ENCODE measurements at places on chromosomes 3 and 15.

DNA sequence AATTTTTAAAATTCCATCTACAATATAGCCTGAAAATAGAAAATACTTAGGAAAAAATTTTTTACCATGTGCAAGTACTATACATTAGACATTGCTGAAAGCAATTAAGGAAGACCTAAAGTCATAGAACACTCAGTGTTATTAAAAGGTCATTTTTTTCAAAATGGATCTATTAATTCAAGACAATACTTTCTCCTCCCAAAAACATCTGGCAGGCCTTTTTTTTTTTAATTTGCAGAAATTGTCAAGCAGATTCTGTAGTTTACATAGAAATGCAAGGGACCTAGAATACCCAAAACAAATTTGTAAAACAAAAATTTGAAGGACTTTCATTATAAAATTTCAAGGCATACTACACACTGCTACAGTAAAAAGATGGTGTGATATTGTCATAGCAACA lies 238.4 kb upstream of the VEPH1 start:
- no peak for DNase-seq

DNA sequence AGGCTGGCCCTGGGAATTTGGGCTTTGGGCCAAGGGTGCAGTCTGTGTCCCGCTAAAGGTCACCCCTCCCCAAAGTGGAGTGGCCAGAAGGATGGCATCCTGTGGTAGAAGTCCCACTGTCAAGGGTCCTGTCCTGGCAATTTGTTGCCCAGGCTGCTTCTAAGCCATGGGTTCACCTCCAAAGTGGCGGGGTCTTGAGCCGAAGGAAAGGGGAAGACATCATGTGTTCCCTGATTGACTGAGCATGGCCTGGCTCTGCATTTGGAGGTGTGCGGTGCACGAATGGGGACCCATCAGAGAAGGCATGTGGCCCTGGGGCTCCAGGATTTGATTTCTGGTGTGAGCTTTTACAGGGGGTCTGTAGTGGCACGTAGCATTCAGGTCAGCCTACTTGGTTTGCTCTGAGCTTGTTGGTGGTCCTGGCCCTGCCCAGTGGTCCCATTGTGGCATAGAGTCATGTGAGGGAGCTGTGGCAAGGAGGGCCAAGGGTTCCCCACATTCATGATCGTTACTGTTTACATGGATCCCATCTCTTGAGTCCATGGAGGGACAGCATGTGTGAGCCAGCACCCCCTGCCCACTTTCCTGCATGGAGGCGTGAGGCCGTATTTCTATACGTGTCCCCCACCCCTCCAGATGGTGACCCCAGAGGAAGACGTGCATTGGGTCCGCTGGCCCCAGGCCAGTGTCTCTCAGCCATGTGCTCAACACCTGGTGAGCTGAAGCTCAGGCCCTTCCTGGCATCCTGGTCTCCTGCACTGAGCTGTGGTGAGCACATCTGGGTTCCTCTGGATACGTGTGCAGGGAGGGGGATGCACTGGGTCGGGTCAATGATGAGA lies 225.1 kb downstream of the SNRPN start:
- no peak for DNase-seq

DNA sequence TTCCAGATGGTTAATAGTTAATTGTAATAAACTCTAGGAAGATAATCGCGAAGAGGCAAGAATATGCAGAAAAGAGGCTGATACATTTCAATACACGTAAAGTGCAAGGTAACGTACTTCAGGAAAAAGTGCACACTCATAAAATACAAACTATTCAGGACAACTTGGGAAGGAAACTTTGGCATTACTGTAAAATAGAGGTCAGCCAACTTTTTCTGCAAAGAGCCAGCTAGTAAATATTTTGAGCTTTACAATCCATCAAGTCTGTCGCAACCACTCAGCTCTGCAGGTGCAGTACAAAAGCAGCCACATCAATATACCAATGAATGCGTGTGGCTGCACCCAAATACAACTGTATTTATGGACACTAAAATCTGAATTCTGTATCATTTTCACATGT lies 51.6 kb upstream of the THUMPD3 start:
- no peak for DNase-seq

DNA sequence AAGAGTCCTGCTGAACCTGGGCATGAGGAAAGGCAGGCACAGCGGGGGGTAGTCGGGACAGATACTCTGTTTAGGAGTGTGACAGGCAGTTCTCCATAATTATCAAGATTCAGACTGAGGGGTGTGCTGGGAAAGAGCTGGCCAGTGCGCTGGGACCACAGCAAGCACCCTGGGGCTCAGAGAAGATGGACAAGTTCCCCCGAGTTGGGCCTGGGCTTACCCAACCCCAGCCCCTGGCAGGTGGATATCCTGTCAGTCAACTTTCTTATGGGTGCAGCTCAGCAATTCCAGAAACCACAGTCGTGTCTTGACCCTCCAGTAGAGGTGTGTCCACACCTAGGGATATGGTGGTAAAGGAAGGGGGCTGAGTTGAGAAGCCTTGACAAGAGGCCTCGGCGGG lies 49.2 kb upstream of the PRR20G start:
- DNase-seq: no peak

DNA sequence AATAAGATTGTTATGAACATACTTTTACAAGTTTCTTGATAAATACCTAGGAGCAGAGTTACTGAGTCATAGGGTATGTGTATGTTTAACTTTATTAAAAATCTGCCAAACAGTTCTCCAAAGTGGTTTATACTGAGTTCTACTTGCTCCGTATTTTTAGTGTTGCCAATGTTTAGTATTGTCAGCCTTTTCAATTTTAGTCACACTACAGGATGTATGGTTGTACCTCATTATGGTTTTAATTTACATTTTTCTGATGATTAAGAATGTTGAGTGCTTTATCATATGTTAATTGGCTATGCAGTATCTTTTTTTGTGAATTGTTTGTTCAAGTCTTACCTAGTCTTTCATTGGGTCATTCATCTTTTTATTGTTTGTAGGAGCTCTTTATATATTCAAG lies 4.3 kb downstream of the TMOD3 start:
- DNase-seq: no peak

- no peak for DNase-seq
These were observed 64.8 kb upstream of the SGO1 start for GRCh38 chr3:20250786-20251185.

DNA sequence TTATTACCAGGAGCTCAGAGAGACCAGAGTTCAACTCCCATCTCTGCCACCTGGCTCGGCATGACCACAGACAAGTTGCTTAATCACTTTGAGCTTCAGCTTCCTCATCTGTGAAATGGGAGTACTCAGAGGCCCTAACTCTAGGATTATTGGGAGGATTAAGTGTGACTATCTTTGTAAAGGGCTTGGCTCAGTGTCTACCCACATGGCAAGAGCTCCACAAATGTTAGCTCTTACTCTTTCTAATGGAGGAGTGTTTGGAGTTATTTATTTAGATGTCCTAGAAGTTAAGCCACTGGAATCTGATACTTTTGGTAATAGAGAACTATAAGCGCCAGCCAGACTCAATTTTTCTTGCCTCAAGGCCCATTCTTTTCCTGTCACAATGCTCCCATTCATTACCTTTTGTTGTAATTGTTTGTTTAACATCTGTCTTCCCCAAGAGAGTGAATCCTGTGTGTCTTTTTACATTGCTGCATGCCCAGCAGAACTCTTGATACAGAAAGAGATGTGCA lies 12.3 kb upstream of the LMCD1 start:
- peak; percentile 82 for DNase-seq

GRCh38 chr3:146274833-146275232 lies 23.9 kb upstream of the PLSCR4 start:
- DNase-seq: peak; percentile 52
